Activated CD8-positive, alpha-beta T cell treated with anti-CD3 and anti-CD28 coated beads, Interleukin-2, amount 10 ng/mL, durations not matched to agents 7 days and 5 days (primary cell): ENCODE measurements at places on chromosomes 12 and 14.

DNA sequence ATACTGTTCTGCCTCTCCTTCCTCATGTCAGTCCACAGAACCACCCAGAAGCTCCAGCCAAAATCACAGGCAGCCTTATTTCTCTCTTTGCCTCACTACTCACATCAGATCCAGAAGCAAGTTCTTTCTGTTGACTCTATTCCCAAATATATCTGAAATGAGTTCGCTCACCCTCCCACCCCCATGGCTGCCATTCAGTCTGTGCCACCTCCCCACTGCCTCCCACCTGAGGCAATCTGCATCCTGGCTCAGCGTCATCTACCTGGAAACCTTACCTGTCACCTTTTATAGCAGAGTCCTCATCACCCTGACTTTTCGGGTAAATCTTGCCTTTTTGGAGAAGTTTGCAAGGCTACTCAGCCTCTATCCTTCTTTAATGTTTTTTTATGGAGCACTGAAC lies 501.8 kb downstream of the BCL11B start:
- no peak for DNase-seq

- DNase-seq = no peak
Measured at GRCh38 chr12:107355004-107355565, 261.7 kb upstream of the CRY1 start.

- no peak for DNase-seq
Measured at GRCh38 chr14:70317969-70318634, 41.4 kb downstream of the COX16 start.

DNA sequence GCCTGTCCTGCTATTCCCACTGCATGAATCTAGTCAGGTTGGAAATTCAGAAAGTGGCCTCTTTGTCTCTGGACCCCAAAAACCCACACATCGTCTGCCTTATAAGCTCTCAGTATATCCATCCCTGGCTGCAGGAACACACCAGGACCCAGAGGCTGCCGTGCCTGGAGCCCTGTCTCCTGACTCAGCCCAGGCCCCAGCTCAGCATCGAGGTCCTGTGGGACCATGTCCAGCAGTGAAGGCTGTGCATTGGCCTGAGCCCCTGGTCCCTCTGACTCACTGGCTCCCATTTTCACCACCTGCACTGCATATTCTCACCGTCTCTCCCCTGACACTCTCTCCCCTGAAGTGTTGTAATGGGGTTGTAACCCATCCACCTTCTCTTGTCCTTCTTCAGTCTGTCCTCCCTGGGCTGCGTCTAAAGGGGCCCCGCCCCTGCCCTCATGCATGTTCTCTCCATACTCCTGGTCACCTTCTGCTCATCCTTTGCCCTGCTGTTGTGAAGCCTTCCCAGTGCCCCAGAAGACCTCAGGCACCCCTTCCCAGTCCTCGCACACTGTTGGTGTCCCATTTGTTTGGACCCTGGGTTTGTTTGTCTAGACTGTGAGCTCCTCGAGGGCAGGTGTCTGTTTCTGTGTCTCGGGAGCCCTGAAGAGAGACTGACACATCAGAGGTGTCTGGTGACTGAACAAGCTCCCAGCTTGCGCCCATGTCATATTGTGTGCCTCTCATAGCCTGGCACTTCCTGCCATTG lies 43.8 kb downstream of the EVL start:
- DNase-seq = no peak

GRCh38 chr12:111469401-111469800 lies 63.7 kb downstream of the SH2B3 start:
- DNase-seq = no peak

GRCh38 chr12:47839214-47839876 lies 19.6 kb upstream of the HDAC7 start:
- no peak for DNase-seq

GRCh38 chr14:51094282-51094821 lies 553 bp downstream of the TRIM9 start:
- peak; percentile 38 for DNase-seq

DNA sequence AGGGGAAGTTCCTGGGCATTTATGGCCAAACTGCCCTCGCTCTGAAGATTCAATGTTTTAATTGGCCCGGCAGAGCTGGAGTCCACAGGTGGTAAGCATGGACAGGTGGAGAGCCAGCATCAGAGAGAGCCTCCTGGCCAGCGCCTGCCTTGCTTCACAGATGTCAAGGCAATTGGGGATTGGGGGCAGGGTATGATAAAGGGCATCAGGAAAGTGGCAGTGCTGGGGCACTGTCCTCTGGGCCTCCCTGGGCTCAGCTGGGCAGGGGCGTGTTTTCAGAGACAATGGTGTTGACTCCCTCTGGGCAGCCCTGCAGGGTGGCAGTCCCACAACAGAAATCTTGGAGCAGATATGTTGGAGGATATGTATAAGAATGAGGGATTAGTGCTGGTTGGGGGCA lies 237.3 kb downstream of the CACNA1C start:
- no peak for DNase-seq

GRCh38 chr12:111791507-111791906 lies 24.8 kb downstream of the ALDH2 start:
- no peak for DNase-seq

DNA sequence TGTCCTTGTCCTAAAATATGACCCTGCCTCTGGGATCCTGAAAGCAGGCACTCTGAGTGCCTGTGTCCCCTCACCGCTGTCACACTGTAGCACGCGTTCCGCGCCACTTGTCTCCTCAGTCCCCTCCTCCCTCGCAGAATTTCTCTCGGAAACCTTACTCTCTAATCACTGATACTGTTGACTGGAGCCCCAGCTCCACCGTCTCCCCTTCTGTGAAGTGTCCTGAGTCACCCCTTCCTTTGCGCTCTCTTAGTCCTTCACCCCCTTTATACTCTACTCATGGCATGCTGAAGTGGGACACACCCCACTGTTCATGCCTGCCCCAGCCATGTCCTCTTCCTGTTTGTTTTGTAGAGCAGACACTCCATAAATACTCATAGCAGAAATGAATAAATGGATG lies 104.7 kb downstream of the ZNF664 start:
- no peak for DNase-seq

DNA sequence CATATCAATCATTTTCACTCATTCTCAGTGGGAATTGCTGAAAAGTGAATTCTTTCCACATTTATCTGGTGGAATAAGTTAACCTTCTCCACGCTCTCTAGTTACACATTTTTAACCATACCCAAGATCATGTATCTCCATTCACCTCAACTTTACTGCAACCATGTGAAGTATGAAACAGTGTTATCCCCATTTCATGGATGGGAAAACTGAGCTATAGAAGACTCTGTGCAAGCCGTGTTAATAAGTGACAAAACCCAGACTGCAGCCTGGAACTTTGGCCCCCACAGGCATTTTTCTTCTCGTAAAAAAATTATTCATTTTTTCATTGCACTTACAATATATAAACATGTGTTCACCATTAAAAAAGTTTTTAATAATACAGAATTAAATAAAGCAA lies 82.4 kb upstream of the CCND2 start:
- DNase-seq = no peak

DNA sequence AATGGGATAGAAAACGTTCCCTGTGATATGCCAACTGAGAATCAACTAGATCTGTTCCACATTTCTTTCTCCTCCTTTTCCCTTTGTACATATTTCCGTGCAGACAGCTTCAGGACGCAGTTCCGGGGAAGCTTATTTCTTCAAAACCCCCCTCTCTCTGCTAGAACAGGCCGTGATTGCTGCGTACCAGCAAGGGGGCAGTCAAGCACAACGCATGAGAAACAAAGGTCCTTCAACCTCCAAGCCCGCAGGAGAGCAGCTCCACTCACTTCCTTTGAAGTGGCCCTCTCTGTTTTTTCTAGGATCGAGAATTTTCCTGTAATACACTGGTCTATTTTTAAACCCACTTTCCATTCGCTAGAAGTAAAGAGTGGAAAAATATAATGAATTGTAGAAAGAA lies 80.8 kb downstream of the ZNF664 start:
- no peak for DNase-seq

DNA sequence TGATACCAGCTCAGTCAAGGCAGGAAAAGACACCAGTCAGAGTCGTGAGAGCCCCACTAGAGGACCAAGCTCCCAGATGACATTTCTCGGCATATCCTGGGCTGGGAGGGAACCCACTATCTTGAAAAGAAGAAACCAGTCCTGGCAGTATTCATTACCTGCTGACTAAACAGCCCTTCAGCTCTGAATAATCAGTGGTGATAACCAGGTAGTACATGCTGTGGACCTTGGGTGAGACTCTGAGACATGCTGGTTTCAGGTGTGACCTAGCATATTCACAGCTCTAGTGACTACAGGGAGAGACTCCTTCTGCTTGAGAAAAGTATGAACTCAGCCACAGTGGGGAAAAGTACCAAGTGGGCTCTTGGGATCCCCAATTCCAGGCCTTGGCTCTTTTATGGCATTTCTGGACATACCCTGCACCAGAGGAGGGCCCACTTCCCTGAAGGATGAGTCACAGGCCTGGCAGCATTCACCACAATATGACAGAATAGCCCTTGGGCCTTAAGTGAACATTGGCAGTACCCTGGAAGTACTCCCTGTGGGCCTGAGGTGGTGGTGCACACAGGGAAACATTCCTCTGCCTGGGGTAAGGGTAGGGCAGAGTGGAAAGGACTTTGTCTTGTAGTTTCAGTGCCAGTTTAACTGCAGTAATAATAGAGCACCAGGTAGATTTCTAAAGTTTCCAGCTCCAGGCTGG lies 82.6 kb upstream of the SLC38A4 start:
- no peak for DNase-seq

DNA sequence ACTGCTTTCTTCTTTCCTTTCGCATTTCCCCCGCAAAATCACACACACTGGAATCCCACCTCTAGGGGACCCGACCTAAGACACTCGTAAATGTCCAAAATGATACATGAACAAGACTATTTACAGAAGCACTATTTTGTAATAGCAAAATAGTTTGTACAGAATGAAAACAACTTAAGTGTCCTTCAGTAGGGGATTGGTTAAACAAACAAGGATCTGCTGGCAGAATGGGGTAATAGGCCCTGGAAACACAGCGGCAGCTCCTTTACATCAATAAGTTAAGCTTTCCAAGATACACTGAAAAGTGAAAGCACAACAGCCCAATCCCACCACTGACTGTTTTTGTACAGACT lies 48.8 kb downstream of the LTBP2 start:
- DNase-seq = no peak
